ENCODE measurements at places on chromosomes 1 and 21.

- DNase-seq: no peak
Measured at GRCh38 chr1:86957221-86957620, 42.8 kb downstream of the HS2ST1 start.

GRCh38 chr1:147771226-147772125, 11.1 kb upstream of the GJA5 start:
- DNase-seq: no peak

- no peak for DNase-seq
Measured at GRCh38 chr1:60886090-60886489, 196.3 kb upstream of the NFIA start.

GRCh38 chr1:95353194-95353593, 119.2 kb downstream of the RWDD3 start:
- no peak for DNase-seq

- DNase-seq: no peak
Measured at GRCh38 chr1:57131257-57131656, 165.4 kb upstream of the C8B start.

- no peak for DNase-seq
Measured at GRCh38 chr1:58805716-58806571, 22.1 kb upstream of the JUN start.

DNA sequence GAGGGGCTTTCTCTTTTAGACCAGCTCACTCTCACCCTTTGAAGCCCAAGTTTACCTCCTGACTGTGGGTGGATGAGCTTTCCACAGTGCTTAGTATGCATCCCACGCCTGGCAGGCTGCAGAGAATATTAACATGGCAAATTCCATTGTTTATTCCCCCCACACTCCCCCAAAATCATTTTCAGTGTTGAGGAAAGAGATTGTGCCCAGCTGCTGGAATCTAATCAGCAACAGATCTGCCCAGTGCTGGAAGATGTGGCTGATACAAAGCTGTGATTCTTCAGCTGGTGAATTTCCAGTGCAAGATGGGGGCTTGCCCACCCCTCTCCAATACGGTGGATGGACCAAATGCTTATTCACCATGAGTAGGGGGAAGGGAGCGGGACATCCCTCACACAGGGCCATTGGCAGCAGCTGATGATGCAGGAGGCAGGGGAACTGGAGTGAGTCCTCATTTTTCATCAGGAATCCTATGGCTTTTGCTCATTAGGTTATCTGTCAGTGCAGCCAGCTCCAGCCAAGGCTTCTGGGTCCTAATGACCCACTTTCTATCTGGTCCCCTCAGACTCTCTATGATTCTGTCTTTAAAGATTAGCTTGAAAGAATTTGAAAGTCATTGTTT, 39.7 kb upstream of the KCNA3 start:
- no peak for DNase-seq

Data from H1 (cell line).